ENCODE measurements at places on chromosomes 2 and 18.
A peak's percentile ranks its signal among the peaks of the same experiment; 100 is the strongest.

DNA sequence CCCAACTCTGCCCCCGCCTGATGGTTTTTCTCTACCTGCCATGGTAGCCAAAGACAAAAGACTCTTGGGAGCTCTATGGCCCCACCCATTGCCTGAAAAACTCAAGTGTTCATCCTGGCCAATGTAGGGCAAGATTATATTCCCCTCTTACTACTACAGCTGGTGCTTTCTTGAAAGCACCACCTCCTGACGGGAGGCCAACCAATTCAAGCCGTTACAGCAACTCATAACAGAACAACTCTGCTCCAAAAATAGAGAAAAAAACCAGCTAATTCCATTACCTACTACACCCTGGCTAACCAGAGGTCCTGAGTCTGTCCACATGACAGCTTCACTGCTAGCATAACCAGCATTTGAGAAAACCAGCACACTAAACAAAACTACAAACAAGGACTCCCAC is 127.5 kb upstream of the GAREM1 start:
- DNase-seq: no peak

- DNase-seq: no peak
Observed at GRCh38 chr18:42620657-42621056, 494.8 kb downstream of the RIT2 start.

DNA sequence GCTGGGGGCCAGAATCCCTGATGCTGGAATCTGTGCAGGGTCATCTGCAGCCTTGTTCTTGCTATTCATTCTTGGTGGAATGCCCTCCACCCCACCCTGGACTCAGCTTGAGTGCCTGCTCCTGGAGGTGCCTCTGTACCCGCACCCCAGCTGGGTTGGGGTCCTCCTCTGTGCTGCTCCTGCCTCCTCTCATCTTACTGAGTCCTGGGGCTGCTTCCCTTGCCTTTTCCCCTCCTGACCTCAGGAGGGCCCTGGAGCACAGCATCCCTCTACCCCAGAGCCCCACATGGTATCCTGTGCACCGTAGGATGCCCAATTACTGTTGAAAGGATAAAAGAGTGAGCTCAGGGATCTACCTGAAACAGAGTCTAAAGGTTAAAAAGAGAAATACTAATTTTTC is 81.6 kb downstream of the CIB4 start:
- DNase-seq: no peak

DNA sequence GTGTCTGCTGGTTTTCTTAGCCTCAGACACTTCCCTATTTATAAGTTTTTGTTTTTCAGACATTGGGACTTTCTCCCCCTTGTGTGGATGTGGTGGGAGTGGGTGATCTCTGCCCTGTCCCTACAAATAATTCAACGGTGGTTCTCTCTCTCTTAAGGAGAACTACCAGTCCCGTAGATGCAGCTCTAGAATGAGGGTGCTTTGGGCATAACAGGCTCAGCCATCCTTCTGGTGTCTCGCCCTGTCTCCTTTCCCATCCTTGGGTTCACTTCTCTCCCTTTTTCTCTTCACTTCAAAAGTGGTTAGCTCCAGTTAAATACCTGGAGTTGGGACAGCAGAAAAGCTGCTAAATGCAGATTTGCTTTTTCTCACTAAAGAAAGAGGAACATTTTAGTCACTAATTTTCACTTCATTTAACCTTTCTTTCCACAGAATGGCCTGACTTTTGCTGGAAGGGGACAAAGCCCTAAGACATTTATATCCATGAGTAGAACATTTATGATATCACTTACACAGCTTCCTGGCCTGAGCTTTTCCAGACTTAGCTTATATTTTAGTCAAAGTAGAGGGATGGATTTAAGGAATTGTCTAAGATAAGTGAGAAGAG is 121.2 kb upstream of the CXCR4 start:
- no peak for DNase-seq

DNA sequence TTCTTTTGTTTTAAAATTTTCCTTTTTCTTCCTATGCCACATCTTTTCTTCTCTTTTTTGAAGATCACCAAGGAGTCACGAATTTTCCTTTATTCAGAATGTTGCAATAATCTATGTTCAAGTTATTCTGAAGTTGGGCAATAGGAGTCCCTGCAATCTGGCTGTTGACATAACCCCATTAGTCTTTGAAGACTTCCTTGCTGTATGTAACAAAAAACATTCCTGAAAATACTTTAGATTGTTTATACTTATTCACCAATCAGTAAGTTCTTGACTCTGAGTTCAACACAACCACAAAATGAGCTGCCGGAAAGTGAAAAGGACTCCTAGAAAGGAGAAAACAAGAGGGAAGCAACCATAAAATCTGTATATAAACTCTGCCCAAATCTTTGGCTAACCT is 62.8 kb downstream of the TMEM237 start:
- no peak for DNase-seq

DNA sequence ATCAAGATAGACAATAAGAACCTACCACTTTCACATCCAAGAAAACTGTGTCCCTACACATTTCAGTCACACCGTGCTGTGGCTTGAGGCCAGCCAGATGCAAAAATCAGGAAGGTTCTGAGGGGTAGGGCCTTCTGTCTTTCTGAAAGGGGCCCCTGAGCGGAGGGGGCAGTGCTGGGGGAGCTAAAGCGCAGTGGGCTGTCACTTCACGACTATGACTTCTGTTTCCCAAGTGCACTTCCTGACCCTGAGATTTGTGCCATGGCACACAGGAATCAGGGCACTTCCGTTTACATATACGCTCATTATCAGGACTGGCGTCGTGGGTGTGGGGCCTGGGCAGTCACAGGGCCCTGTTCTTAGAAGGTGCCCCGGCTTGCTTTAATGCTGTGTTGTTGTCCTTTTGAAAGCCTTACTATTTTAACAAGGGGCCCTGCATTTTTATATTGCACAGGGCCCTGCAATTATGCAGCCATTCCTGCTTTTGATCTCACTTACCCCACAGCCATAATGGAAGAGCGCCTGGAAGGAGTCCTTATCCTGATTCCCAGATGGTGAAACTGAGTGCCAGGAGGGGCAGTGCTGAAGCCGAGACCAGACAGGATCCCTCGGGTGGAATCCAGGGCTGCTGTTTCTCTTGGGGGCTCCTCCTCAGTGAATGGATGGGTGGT is 620 bp downstream of the NGEF start:
- DNase-seq: no peak

GRCh38 chr2:241391892-241392665 is 36.0 kb downstream of the FARP2 start:
- no peak for DNase-seq

DNA sequence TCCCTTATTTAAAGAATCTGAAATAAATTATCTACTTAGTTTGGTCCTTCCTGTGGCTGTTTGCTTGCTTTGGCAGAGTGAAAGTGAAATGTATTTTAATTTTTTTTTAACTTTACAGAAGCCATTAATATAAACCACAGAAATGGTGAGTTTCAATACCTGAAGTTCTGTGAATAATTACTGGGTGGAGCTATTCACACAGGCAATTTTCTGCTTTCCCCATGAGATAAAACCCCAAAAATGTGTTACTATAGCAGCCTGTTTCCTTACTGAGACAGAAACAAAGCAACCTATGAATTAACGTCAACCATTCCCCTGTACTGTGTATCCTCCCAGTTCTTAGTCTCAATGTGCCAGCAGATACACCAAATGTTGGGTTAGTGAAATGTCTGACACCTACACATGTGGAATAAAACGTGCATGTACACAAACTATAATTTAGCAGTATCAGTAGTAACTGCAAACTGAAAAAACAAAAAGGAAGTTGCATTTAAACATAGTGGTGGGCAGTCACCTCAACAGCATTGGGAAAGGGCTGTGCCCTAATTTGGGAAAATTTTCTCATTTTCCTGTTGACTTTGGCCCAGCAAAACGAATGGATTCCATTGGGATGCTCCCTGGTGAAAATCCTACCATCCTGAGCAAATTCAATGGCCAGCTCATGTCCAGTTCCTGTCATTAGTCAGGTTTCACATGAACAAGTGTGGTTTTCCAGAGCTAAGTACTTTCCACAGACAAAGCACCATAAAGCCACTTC is 73.1 kb upstream of the RMDN2 start:
- DNase-seq: no peak

- no peak for DNase-seq
Observed at GRCh38 chr2:162070228-162070936, 3.6 kb downstream of the DPP4 start.

GRCh38 chr18:63105636-63106316 is 213.8 kb downstream of the BCL2 start:
- no peak for DNase-seq

GRCh38 chr18:34322365-34323289 is 97.9 kb upstream of the NOL4 start:
- DNase-seq: peak; percentile 26

DNA sequence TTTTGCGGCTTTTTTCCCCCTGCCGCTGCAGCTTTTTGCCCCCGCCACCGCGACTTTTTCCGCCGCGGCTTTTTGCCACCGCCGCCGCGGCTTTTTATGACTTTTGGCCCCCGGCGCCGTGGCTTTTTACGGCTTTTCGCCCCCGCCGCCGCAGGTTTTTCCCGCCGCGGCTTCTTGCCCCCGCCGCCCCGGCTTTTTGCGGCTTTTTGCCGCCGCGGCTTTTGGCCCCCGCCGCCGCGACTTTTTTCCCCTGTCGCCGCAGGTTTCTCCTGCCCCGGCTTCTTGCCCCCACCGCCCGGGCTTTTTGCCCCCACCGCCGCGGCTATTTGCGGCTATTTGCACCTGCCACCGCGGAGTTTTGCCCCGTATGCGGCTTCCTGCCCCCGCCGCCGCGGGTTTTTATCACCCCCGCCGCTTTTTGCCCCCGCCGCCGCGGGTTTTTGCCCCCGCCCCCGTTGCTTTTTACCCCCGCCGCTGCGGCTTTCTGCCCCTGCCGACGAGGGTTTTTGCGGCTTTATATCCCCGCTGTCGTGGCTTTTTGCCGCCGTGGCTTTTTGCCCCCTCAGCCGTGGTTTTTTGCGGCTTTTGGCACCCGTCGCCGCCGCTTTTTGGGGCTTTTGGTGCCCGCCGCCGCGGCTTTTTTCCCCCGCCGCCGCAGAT is 2750.9 kb downstream of the RPIA start:
- peak; percentile 28 for DNase-seq

DNA sequence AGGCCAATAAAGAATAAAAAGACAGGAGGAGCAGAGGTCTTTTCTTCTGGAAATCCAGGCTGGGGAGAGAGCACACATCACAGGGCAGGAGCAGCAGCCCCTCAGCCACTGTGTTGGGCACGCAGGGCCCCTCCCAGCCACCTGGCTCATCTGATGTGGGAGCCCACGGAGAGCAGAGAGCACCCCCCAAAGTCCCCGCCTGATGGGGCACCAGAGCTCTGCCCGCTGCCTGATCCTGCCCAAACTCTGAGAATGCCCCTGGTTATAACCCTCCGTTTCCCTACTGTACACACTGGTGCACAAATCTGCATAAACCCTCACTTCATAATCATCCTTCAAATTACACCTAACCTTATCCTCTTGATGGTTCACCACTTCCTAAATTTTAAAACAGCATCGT is 111.3 kb downstream of the HDAC4 start:
- DNase-seq: no peak

- DNase-seq: no peak
Observed at GRCh38 chr2:64345998-64346397, 108.0 kb upstream of the LGALSL start.

DNA sequence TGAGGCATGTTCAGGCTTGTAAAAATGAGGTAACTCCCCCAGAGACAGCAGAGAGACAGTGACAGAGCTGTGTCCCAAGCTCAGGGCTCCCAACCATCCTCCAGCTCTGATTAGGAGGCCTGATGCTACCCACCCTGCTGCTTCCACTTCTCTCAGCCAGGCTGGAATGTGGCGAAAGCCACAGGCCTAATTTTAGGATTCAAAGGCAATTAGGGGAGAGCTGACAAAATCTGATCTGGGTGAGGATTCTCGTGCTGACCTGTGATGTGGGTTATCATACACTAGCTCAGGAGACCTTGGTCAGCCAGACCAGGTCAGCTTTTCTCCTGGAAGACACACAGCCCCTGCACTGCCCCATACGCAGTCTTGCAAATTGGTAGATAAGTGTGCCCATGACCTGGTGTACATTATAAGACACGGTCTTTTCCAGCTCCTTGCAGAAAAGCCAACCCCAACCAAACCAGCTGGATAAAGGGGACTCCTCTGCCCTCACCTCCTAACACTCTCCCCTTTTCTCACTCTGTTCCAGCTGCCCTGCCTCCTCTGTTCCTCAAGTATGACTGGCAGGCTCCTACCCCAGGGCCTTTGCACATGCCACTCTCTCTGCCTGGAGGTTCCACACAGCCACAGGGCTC is 225.9 kb downstream of the MGAT5 start:
- no peak for DNase-seq

- no peak for DNase-seq
Observed at GRCh38 chr2:61184263-61184662, 22.3 kb downstream of the C2orf74 start.

DNA sequence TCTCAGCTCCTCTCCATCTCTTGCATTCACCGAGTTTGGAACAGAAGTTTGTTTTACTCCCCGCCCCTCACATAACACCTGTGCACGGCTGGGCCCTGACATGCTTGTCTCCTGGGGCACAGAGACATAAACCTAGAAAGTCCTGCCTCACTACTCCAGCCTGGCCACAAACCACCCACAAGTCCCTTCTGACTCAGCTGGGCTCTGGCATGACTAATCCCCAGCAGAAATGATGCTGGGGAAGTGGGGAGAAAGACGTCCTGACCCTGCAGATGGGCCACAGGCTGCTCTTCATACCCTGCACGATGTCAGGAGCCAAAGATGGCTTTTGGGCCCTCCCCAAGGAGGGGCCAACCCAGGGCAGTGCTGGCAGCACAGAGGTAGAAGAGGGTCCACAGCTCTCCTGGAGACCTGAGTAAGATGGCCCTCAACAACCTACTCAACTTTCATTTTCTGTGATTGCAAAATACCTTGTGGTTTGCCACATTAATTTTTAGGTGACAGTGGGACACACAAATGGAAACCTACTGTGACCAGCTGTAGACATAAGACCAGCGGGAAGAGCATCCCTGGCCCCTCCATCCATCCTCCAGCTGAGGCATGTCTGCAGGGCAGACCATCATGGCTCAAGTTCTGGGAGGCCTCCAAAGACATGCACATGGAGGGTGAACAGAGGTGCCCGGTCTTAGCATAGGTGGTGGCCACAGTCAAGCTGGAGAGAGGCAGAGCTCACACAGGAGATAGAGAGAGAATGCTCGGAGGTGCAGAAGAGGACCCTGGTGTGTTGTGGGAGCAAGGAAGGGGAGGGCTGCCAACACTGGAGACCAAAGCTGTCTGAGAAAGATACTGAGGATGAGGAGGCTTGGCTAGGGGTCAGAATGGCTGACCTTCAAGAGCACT is 40.0 kb downstream of the DNMT3A start:
- DNase-seq: peak; percentile 84

GRCh38 chr18:54888933-54889332 is 60.7 kb downstream of the RAB27B start:
- no peak for DNase-seq

GRCh38 chr2:84057917-84058560 is 401.0 kb downstream of the SUCLG1 start:
- no peak for DNase-seq

DNA sequence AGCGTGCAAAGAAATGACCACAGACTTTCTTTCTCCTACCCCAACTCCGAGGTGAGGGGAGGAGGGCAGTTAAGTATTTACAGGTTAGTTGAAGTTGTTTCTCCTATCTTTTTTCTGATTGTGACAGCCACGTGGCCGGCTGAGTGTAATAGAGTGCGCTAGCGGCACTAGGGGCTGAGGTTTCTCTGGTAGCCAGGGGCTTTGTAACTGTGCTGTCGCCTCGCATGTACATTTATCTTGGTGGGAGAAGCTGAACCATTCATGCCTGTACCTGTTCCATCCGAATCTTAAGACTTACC is 214.1 kb upstream of the STON1 start:
- DNase-seq: peak; percentile 58

- no peak for DNase-seq
Observed at GRCh38 chr18:63199743-63200241, 119.8 kb downstream of the BCL2 start.
